ENCODE measurements at places on chromosomes 12 and 14. TPM values are rescaled to one million over a fixed set of nuclear protein-coding genes. Genes with fewer than 3 reads are reported as not detected.

The DHRS2 gene
- total RNA-seq = 62.9 TPM

The ZDHHC22 gene
- total RNA-seq = not detected

The ADGRD1 gene
- total RNA-seq = 11.7 TPM

DNA sequence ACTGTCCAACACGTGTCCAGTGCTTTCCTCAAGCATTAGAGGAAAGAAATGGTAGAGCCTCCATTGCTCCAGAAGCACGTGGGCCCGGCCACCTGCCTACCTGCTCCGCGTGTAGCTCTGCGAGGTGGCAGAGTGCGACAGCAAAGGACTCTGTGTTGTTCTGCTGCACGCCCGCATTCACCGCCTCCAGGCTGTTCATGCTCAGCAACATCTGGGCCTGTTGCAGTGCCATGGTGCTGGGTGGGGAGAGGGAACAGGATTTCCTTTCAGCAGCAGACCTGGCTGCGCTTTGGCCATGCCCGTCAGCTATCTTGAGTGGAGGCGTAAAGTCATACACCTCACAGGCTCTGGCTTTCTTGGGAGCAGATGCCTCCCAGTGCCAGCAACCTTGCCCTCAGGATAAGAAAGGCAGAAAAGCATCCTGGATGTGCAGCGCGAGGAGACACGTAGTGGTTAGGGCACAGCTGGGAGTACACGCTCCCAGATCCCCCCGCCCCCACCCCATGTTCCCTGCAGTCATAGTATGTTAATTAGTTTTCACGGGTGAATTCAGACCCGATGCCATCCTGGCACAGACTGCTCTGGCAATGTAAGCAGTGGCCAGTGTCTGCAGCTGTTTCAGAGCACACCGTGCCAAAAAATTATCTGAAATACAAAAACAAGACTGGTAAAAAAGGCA is 25.1 kb downstream of the ANAPC5 start:
- no peak overlapping the region for H3K4me3 ChIP-seq
- 0 out of 2 replicates have a peak, but pooled peaks cover 3% of the 10 kb centered on the region for H3K4me1 ChIP-seq
- H3K27ac ChIP-seq = no peak overlapping the region
- H3K27me3 ChIP-seq = no peaks in the 10 kb centered on the region
- no peak for DNase-seq

DNA sequence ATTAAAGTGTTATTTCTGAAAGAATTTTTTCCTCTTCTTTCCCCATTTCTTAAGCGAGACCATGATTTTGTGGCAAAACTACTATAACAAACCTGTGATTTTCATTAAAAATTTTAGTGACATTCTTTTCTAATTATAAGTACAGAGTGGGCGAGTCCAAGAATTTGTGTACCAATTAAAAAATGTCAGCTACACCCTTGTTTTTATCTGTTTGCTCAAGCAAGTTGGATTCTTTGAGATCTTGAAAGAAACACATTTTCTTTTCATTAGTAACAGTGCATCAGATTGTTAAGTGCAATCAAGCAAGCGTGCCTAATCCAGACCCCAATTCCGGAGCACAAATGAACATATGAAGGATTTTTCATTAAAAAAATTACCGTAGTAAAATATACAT is 338.8 kb upstream of the DDHD1 start:
- no peaks in the 10 kb centered on the region for H3K27me3 ChIP-seq
- no peaks in the 10 kb centered on the region for H3K4me1 ChIP-seq
- no peak overlapping the region for H3K4me3 ChIP-seq
- no peak overlapping the region for H3K27ac ChIP-seq

GRCh38 chr14:100975671-100976070 is 72.1 kb upstream of the RTL1 start:
- no peaks in the 10 kb centered on the region for H3K4me1 ChIP-seq
- DNase-seq = no peak
- no peaks in the 10 kb centered on the region for H3K27me3 ChIP-seq

- no peaks in the 10 kb centered on the region for H3K4me1 ChIP-seq
- H3K36me3 ChIP-seq = no peaks in the 10 kb centered on the region
- no peak overlapping the region for H3K27ac ChIP-seq
- DNase-seq = no peak
- no peaks in the 10 kb centered on the region for H3K27me3 ChIP-seq
Observed at GRCh38 chr12:78628491-78629100, 236.0 kb upstream of the SYT1 start.

DNA sequence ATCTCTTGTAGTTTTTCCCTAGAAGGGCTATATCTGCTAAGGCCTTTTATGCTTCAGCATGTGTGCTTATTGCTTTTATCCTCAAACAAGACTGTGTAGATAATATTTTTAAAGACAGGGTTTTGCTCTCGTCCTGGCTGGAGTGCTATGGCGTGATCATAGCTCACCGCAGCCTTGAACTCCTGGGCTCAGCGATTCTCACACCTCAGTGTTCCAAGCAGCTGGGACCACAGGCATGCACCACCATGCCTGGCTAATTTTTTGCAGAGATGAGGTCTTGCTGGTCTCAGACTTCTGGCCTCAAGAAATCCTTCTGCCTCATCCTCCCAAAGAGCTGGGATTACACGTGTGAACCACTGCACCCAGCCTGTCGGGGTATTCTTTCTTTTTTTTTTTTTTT is 137.3 kb upstream of the SCAF11 start:
- H3K36me3 ChIP-seq = no peaks in the 10 kb centered on the region
- H3K4me3 ChIP-seq = no peak overlapping the region
- peaks cover 10% of the 10 kb centered on the region for H3K4me1 ChIP-seq
- no peak overlapping the region for H3K27ac ChIP-seq
- no peaks in the 10 kb centered on the region for H3K27me3 ChIP-seq

DNA sequence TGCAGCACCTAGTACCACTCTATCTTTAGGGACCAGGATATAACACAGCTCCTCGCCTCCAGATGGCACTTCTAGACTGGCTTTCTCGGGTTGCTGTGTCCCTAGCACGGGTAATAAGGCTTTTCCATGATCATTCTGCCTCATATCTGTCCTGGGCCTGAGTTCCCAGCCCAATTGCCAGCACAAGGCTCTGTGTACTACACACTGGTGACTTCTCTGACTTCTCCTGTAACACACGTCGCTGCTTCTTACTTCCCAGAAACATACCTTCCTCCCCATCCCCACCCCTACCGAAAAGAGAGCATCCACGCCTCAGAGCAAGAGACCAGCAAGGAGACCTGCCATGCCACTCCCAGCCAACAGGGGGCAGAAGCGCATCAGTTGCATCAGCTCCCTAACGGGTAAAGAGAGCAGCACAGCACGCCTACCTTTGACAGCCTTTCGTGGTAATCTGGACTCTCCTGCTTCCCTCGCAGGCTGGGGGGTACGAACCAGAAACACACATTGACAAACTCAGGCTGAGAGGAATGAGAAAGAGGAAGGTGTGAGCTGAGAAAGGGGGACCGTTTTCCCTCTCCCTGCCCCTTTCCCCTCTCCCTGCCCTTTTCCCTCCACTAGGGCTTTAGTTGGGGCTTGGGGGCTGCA is 21.2 kb upstream of the ZNF740 start:
- H3K4me1 ChIP-seq = peaks cover 11% of the 10 kb centered on the region
- H3K4me3 ChIP-seq = no peak overlapping the region
- H3K27me3 ChIP-seq = no peaks in the 10 kb centered on the region
- peak overlapping the region; percentile 54 for H3K27ac ChIP-seq
- DNase-seq = peak; percentile 91
- no peaks in the 10 kb centered on the region for H3K36me3 ChIP-seq

Measured in K562 (cell line).